ENCODE measurements at places on chromosomes 1 and 21.

GRCh38 chr1:24636661-24637357 lies 6.3 kb upstream of the SRRM1 start:
- no peak for DNase-seq

- DNase-seq = no peak
Measured at GRCh38 chr1:53121319-53122172, 20.9 kb downstream of the SLC1A7 start.

- no peak for DNase-seq
Measured at GRCh38 chr1:236516929-236517704, 6.7 kb upstream of the LGALS8 start.

DNA sequence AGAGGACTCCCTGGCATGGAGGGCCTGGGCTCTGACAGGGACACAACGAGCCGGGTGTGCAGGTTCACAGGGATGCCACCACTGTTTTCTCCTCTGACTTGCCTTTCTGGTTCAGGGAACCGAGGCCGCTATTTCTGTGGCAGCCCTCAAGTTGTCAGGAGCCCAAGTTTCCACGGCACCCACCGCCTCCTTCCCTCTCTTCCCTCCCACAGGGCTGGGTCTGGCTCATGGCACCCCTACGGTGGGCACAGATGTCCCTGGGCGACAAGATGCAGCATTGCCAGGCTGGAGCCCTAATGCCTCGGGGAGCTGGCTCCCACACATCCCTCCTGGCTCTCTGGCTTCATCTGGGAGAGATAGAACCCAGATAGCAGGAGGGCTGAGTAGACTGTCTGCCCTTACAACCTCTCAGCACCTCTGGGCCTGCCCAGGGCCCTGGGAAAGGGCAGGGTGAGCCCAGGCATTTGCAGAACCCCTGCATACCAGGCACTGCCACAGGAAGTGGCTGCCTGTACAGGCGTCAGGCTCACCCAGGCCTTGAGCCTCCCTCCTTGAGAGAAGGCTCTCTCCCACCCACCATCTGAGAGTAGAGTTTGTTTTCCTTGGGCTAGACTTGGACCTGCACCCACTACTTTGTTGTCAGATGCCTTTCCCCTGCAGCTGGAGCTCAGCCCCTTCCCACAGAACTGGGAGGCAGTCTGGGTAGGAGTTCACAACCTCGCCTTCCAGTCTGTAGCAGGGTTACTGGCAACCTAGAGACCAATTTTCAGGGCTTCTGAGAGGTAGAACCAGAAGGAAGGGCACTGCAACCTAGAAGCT lies 20.5 kb downstream of the KCNC4 start:
- no peak for DNase-seq

- DNase-seq = no peak
Measured at GRCh38 chr1:202205523-202206190, 12.1 kb downstream of the LGR6 start.

DNA sequence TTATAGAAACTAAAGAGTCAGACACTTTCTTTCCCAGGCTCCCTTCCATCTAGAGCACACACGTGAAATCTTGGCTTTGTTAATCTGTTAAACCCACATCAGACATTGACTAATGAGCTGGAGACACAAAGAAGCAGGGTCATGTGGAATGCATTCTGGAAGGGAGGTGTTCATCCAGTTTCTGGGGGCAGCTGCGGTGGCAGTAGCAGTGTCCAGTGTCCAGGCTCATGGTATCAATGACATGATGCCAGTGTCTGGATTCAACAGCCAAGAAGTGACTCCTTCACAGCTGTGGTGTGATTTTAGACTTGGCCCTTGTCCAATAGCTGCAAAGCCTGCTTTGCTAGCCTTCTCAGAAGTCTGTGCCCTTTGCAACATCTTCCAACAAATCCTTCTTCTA lies 95.2 kb downstream of the NTPCR start:
- no peak for DNase-seq

- no peak for DNase-seq
Measured at GRCh38 chr1:10398278-10398733, 558 bp upstream of the PGD start.

GRCh38 chr1:76229279-76230005 lies 154.9 kb downstream of the ST6GALNAC3 start:
- DNase-seq = no peak

GRCh38 chr1:68211761-68212380 lies 20.5 kb downstream of the WLS start:
- DNase-seq = no peak

DNA sequence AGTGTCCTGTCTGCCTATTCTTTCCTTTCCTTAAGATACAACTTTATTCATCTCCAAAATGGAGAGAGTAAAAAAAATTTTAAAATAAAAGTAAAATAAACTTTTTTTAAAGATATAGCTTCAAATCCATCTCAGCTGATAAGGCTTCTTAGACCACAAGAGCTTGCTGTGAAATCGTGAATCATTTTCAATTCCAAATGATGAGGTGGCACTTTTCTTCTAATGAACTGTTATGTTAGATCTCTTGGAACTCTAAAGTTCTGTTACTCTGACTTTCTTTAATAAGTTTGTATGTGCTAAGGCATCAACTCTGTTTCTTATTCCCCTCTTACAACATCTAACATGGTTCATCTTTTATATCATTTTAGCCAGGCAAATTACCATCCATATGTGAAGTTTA lies 4.5 kb downstream of the SH3GLB1 start:
- no peak for DNase-seq

DNA sequence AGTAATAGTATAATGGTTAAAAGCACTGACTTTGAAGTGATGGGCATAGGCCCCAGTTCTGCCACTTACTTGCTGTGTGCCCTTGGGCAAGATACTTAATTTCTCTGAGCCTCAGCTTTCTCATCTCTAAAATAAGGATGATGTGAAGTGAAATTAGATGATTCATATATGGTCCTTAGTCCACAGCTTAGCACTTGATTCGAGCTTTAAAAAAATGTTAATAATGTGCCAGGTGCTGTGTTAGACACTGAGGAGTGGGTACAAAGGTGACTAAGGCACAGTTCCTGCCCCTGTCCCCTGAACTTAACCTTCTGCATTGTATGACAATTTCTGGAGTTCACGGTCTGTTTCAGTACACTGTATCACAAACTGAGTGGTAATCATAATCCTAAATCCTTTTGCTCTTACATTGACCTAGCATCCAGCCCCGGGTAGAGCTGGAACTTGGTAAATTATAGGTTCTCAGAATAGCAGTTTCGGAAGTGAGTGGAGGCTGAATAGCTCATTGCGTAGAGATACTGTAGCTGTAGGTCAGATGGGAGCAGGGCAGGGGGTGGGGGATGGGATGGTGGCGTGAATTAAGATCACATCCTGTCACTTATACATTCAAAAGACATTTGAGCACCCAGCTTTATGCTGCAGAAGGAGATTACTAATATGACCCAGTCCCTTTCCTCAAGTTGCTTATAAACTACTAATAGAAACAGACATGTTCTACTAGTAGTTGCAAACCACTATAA lies 1.5 kb downstream of the ZNF691 start:
- DNase-seq = no peak

DNA sequence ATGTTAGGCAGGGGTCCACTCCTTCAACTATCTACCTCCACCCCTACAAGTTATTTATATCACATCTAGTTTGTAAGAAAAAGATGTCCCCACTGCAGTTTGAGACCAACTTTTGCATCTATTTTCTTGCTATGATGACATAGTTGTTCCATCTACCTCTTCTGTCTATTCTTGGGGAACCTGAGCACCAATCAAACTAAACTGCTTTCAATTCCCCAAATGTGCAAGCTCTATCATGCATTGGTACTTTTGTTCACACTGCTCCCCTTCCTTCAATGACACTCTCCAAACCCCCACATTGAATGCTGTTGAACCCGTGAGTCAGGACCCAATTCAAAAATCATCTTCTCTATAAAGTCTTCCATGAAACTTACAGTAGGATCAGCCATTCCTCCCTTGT lies 16.0 kb upstream of the FRRS1 start:
- no peak for DNase-seq

Data from activated naive CD4-positive, alpha-beta T cell treated with anti-CD3 and anti-CD28 coated beads, Interleukin-2, amount 50 U/mL, for 16 hours (primary cell).